Urothelium cell line (cell line): ENCODE measurements at places on chromosomes 4 and X.

GRCh38 chr4:186687265-186687664 is 36.4 kb downstream of the FAT1 start:
- DNase-seq = no peak

DNA sequence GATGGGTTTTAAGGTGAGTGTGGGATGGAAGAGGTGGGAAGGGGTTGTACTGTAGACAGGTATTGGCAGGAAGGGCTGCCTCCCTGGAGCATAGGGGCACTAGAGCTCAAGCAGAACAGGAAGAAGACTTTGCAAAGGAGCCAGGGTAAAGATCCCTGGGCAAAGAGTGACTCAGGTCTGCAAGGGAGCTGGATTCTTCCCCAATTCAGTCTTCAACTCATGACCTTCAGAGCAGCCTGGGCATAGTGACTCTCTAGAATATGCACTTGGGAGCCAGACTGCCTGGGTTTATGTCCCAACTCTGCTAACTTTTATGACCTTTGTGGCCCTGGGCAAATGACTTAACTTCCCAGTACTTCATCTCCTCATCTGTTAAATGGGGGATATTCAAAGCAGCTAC is 4.0 kb downstream of the LONRF3 start:
- DNase-seq = no peak

DNA sequence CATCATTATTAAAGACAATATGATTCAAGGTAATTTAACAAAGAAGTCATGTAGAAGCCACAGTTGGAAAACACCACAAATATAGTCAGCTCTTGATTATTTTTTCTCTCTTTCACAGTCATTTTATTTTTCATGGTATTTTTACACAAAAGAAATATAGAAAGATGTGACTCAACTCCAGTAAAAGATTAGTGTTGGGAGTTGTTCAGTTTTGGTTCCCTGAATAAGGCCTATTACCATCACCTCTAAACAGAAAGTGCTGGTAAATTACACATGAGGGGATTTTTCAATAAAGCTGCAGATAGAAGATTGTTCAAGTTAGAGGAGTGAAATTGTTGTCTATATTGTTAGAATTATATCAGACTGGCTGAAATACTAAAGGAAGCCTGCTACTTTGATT is 107.0 kb downstream of the DDIT4L start:
- DNase-seq = no peak

- DNase-seq = no peak
Observed at GRCh38 chr4:75102787-75103085, 169.8 kb downstream of the PARM1 start.

- no peak for DNase-seq
Observed at GRCh38 chrX:20274121-20274520, 7.4 kb upstream of the RPS6KA3 start.

GRCh38 chr4:137660211-137660610 is 127.9 kb upstream of the PCDH18 start:
- no peak for DNase-seq

- DNase-seq = no peak
Observed at GRCh38 chrX:35289952-35290351, 347.4 kb downstream of the FAM47B start.

DNA sequence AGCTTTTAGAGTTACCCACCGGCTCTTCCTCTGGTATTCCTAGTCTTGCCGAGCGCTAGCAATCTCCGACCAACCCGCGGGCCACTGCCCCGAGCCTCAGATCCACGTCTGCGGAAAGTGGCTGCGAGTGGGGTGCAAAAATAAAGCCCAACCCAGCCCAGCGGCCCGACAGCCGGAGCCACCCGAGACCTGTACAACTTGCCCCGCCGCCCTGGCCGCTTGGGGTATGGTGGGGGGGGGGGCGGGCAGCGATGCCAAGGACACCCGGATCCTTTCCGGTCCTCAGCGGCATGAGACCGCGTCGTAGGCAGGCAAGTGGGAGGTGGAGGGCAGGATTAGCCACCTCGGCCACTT is 1.6 kb downstream of the SLITRK4 start:
- DNase-seq = no peak

GRCh38 chrX:19924285-19924684 is 36.9 kb upstream of the SH3KBP1 start:
- no peak for DNase-seq

DNA sequence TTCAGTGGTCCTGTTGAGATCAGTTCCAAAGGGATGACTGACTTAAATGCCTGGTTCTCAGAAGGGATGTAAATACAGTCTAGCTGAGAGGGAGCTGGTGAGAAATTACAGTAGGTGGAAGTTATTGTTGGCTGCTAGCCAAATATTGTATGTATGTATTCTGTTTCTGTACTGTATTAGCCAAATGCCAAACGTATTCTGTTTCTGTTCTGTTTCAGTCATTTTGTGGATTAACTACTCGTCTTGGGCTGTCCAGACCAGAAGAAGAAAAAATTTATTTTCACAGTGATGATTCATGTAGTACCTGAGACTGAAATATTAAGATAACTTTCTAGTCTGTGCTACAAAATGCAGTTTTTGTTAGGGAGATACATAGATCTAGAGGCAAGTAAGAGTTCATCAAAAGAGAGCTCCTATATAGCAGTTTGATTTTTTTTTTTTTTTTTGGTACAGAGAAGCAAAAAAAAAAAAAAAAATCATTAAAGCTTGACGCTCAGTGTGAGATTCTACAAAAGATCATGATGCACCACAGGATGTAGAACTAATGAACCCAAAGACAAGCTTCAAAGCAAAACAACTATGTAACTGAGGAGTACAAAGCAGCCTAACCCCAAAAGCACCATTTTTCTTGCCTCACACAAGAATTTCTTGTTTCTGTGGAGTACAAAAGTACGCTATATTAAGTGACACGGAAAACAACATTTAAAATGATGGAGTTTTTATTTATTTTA is 54.8 kb downstream of the CASP6 start:
- no peak for DNase-seq

- no peak for DNase-seq
Observed at GRCh38 chrX:70132877-70133302, 357 bp upstream of the IGBP1 start.

- no peak for DNase-seq
Observed at GRCh38 chr4:32826169-32826568, 2106.0 kb downstream of the PCDH7 start.

GRCh38 chrX:24464836-24465531 is at the start of gene PDK3:
TSS of gene PDK3 (plus strand) at chrX:24465286. CDS start at chrX:24465456, 170 bp downstream.
- peak; percentile 80 for DNase-seq

DNA sequence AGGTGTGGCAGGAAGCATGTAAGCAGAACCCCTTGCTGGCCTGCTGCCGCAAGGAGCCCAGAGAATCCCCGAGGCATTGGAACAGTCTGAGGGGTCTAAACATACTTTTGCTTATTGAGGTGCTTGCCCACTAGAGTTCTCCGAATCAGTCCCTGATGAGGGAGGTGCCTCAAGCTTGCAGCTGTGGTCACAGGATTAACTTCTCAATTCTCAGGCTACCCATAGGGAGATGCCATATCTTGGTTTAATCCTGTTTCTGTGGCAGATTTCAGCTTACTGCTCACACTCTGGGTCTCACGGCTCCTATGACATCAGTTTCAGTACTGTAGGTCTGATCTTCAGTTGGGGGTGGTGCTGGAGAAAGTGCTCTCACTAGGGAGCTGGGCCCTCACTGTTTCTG is 39.9 kb downstream of the CCNG2 start:
- DNase-seq = no peak

- no peak for DNase-seq
Observed at GRCh38 chr4:170868170-170868569, 778.4 kb upstream of the AADAT start.

- DNase-seq = no peak
Observed at GRCh38 chrX:39809331-39809730, 288.4 kb downstream of the BCOR start.

DNA sequence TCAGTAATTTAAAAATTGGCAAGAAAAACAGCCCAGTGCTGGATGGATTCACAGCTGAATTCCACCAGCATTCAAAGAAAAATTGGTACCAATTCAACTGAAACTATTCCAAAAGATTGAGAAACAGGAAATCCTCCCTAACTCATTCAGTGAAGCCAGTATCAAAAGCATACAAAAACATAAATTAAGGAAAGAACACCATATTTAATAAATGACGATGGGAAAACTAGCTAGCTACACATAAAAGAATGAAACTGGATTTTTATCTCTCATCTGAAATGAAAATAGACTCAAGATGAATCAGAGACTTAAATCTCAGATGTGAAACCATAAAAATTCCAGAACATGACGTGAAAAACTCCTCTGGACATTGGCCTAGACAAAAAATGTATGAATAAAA is 516.8 kb upstream of the SPANXN1 start:
- DNase-seq = no peak

- no peak for DNase-seq
Observed at GRCh38 chrX:72255445-72255844, 16.6 kb upstream of the ERCC6L start.

GRCh38 chr4:127370604-127371003 is 262.2 kb upstream of the INTU start:
- DNase-seq = peak; percentile 3

- DNase-seq = no peak
Observed at GRCh38 chrX:34764852-34765361, 107.8 kb upstream of the TMEM47 start.

- DNase-seq = no peak
Observed at GRCh38 chr4:110034026-110034393, 121.3 kb downstream of the EGF start.

DNA sequence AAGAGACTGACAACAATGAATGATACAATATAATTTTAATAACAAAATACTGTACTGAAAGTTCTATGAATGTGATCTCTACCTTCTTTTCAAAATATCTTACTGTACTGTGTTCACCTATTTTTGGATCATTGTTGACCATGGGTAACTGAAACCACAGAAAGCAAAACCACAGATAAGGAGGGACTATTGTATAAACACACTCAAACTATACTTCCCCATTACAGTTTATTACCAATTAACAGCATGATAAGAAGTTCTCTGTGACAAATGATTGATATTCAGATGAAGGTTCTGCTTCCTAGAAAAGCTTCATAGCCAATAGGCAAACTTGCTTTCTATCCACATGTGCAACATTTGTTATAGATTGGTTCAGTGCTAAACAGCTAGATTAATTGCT is 50.1 kb downstream of the GABRG1 start:
- no peak for DNase-seq

DNA sequence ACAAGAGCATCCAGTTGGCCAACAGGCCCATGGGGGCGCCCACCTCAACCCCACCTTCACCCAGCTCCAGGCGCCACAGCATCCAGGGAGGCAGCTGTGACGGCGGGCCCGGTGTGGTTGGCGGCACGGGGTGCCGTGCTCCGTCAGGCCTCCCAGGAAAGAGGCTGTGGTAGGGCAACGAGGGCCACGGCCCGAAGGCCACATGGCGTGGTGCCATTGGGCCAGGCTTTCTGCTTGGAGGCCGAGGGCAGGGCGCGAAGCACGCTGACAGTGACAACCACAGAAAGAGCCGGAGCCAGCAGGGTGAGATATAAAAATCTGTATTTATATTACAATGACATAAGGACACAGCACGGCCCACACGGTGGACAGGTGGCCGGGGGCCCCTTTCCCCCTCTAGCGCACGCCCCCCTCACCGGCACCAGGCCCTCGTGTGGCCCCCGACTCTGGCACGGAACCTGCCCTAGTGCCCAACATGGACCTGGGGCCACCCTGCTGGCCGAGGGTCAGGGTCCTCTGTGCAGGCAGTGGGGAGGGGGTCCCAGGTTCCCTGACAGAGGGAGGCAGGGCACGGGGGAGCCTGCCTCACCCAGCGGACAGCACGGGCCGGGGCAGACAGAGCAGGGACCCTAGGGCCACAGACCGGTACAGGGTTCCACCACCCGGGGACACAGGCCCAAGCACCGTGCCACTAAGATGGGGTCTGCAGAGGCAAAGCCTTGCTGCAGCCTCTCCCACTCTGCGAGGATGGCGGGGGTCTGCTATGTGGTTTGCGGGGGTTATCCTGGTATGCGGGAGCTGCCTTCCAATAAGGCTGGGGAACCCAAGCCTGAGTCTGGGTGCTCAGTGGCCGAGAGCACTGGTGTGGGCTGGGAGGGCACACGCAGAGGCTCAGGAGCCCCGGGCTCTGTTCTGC is 5.5 kb upstream of the HAUS3 start:
- no peak for DNase-seq

GRCh38 chrX:12446342-12447075 is 308.2 kb downstream of the FRMPD4 start:
- DNase-seq = peak; percentile 13

DNA sequence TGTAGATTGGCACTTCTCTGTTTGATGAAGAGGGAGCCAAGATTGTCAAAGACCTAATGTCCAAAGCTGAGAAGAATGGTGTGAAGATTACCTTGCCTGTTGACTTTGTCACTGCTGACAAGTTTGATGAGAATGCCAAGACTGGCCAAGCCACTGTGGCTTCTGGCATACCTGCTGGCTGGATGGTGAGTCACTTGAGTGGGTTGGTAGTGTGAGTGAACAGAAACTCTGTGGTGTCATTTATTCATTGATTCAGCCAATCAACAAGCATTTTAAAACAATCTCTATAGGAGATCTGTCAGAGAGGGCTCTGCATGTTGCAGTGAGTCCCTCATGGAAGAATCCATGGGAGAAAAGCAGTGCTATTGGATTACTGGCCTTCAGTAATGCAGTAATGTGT is 16.3 kb downstream of the TAF9B start:
- no peak for DNase-seq

- no peak for DNase-seq
Observed at GRCh38 chr4:8472689-8473197, 32.2 kb downstream of the TRMT44 start.

DNA sequence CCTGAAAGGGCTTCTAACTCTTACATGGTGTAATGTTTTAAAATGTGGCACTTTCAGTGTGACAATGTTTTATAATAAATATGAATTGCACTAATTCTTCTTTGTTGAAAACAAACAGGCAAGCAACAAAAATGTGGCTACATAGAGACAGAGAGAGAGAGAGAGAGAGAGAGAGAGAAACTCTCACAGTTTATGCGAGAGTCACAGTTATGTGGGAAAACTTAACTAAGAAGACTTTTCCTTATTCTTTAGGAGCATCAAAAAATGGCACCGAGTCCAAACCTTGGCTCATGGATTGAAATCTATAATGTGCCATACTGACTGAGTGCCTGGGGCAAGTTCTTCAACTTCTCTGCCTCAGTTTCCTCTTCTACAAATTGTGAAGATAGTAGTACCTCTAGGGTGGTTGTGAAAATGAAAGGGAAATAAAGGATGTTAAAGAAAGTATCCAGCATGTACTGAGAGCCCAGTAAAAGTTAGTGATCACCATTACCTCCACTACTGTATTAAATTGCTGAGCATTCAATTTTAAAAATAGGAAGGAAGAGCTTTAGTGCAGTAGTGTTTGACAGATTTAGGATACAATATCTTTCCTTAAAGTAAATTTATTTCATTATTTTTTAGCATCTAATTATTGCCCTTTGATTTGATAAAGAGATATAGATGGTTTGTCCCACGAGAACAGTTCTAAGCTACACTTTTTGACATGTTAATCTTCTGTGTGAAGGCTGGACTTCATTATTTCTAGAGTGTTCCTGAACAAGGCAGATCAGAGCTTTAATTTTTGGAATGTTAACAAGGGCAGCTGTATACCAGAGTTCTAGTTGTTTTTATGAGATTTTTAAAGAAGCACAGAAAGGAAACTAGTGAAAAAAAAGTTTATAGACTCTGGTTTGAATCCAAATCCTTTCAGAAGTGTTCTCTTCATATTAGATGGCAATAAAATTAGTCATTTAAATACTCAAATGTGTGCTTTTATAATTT is 187.5 kb upstream of the ANK2 start:
- DNase-seq = no peak

- no peak for DNase-seq
Observed at GRCh38 chr4:2886622-2887021, 43.0 kb downstream of the ADD1 start.

- DNase-seq = no peak
Observed at GRCh38 chr4:93299118-93299517, 529.4 kb upstream of the ATOH1 start.

GRCh38 chr4:118910221-118910620 is 21.6 kb downstream of the SYNPO2 start:
- no peak for DNase-seq
